Stimulated activated CD8-positive, alpha-beta memory T cell treated with anti-CD3 and anti-CD28 coated beads, Interleukin-2, amount 100 ng/mL, for 48 hours (primary cell): ENCODE measurements at places on chromosomes 4 and X.

GRCh38 chr4:8277356-8278008 lies 7.9 kb downstream of the HTRA3 start:
- DNase-seq, result no peak

DNA sequence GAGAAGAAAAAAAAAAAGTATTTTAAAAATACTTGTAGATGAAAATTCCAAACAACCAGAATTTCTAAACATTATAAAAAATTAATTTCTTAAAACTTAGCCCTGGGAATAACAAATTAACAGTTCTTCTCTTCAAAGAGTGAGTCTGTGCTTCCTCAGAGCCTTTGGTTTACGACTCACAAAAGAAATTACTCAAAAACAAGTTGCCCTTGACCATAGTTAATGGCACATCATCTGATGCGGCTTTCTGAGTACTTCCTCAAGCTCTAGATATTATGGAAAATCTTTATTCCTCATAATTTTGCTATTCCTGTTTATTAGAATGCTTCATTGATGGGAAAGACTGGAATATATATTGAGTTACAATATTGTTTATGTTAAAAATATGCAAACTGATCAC lies 23.7 kb downstream of the TAPT1 start:
- no peak for DNase-seq

DNA sequence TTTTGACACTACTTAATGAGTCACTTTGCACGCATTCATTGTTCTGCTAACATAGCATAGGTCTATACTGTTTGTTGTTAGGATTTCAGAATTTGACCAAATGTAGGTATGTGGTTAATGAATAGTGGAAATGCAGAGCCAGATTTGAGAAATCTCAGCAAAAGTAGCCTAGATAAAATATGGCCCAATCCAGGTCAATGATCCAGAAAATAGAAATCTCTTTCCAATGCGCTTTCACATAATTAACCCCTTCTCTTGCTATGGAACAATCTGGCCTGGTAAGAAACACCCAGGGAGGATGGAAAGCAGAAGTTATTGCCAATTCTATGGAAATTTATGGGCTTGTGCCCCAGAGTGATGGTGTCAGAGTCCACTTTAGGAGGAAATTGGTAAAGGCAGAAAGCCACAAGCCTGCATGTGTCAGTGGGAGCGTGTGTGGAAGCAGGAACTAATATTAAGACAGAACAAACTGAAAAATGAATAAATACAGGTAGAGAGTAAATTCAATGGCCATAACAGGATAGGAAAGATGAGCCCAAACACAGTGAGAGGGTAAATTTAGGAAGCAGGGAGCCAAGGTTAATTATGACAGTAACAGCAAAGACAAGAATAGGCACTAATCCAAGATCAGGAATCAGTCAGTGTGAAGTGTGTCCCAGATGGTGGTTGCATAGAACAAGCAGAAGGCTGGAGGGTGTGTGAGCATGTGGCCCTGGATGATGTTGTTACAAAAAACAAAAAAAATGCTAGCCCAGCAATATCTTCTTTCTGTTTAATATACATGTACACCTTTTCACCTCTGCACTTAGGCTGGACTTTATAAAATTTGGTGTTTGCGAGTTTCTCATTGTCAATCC lies 102.9 kb downstream of the SYTL5 start:
- no peak for DNase-seq

DNA sequence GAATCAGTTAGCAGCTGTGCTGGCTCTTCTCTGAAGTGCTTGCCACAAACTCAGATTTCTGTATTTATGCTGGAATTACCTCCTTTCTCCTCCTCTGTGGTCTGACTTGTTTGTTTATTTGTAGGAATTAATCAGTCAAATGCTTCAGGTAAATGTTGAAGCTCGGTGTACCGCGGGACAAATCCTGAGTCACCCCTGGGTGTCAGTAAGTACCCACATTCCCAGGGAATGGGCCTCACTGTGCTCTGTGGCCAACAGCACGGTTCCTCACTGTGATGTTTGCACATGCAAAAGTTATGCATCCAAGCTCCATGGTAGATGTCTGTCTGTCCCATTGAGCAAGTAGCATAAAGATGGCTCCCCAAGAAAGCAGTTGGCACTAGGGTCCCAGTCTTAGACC lies 169.9 kb downstream of the DCLK2 start:
- DNase-seq, result no peak

DNA sequence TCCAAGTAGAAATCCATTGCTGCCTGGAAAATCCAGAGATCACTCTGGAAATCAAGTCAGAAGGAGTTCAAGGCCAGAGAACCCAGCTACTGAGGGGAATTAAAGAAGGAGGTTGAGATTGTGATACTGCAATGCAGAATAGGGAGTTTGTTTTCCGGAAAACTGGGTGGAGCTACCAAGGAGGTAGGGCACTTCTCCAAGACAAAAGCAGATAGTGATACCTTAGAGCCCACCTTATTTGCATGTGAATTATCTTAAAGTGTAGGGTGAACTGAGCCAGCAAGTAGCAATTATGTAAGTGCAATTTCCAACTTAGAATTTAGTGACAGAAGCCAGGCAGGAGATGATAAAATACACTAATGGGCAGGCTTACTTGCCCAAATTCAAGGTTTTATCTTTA lies 178.9 kb downstream of the MID1 start:
- DNase-seq, result no peak

GRCh38 chr4:76955182-76955581 lies 5.6 kb downstream of the SEPTIN11 start:
- DNase-seq, result no peak

DNA sequence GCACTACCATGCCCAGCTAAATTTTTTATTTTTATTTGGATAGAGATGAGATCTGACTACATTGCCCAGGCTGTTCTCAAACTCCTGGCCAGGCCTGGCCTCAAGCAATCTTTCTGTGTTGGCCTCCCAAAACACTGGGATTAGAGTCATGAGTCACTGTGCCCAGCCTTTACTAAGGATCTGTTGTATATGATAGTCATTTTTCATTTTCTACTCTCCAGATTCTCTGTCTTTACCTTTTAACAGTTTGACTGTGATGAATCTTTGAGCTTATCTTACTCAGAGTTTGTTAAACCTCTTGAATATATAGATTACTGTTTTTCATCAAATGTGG lies 161.8 kb downstream of the FNIP2 start:
- no peak for DNase-seq

GRCh38 chrX:68992821-68993397 lies 164.1 kb downstream of the EFNB1 start:
- no peak for DNase-seq

- no peak for DNase-seq
Measured at GRCh38 chrX:67749536-67749935, 205.7 kb downstream of the AR start.

GRCh38 chr4:69032847-69033638 lies 63.2 kb upstream of the UGT2B7 start:
- DNase-seq, result no peak

DNA sequence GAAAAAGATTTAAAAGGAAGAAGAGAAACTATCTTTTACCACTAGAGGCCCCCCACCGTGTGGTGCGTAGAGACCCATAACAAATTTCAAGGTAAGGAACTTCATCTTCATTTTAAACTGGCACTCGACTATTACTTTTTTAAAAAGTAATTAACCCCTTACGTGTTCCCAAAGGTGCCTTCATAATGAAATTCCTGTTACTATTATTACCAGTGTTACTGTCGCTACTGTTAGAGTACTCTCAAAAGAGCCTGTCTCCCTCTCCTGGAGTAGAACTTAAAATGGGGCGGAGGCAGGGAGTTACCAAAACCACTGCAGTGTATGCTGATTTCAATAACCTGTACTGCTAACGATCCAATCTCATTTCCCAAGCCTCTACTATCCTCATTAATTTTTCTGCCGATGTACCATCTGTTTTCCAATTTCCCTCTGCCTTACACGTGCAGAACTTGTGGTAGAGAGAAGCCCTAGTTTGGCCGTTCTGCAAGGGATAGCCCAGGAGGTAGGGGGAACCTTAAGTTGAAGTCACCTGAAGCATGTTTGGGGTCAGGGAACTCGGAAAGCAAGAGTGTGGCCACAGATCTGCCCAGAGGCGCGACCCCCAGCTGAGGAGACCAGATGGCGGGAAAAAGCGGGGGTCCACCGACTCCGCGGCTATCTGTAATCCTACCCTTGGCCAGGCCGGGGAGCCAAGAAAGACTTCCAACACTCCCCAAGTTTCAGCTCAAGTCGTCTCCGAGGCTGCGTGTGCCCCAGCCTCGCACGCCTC lies 720 bp upstream of the STK26 start:
- no peak for DNase-seq

GRCh38 chr4:3838437-3839380 lies 72.5 kb downstream of the ADRA2C start:
- DNase-seq, result no peak
